CD4-positive, alpha-beta T cell treated with Interleukin-6 for 4 hours (primary cell): ENCODE measurements at places on chromosomes 2 and 18.

DNA sequence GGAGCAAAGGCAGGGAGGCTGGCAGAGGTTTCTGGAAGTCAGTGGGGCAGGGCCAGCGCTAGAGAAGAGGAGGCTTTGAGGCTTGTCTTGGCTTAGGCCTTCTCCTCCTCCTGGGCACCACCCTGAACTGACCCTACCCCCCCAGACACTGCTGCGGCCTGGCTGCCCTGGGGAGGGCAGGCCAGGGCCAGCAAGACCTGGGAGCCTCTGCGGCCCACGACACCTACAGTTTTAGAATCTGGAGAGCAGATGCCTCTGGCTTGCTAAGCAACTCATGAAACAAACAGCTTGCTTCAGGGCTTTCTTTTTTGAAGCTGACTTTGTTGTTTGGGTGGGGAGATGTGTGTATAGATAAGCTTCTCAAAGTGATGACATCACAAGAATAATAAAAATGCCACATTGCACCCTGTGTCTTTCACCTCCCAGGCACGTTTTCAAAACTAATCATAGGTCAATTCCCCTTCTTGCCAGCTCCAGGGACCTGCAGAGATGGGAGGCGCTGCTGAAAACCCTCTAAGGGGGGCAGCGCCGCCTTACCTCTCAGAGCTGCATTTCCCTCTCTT, 46.2 kb upstream of the SMAD7 start:
- DNase-seq: peak; percentile 43

- DNase-seq: no peak
These were observed 1.7 kb downstream of the EN1 start for GRCh38 chr2:118845522-118846441.

DNA sequence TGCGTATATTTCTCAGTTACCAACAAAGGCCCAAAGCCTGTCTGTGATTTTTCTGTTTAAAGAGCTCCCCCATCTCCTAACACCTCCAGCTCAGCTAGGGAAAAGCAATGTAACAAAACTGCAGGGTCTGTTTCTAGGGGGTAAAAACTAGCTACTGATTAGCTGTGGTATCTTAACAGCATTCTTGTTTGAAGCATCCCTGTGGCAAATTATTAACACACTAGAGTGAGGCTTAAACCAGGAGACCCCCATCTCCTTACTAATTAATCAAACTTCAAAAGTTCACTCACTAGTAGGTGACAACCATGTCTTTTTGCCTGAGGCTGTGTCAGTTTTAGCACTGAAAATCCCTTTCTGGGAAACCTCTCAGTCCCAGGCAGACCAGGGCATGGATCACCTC, 186.2 kb upstream of the PARD3B start:
- no peak for DNase-seq

DNA sequence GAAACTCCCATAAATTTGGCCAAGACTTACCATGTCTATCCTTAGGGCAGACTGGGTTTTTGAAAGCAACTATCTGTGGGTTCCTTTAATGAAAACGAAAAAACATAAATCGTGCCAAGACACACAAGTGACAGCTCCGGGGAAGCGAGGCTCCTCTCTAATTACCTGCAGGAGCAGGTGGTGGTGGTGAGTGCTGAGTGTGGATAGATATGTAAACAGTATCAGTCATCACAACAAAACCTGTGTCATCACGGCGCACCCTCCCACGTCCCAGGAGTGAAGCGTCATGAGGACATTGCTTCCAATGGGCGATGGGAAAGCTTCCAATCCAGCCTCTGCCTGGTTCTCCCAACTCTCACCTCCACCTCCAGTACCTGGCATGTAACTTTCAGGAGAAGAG, 31.3 kb downstream of the ACKR3 start:
- DNase-seq: no peak

DNA sequence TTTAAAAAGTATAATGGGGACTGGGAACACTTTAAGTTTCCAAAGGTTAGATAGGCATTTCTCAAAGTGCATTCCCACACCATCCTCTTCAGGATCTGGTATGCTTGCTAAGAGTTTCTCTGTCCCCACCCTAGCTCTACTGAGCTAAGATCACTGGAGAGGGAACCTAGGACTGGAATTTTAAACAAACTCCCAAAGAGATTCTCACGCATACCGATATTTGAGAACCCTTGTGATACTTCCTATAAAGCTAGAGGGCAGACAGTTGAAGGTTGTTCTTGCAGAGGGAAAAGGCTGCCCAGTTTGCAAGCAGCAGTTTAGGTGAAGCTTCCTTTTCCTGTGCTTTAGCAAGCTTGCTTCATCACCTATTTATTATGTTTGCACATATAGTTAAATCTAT, 3.6 kb downstream of the CNRIP1 start:
- no peak for DNase-seq

DNA sequence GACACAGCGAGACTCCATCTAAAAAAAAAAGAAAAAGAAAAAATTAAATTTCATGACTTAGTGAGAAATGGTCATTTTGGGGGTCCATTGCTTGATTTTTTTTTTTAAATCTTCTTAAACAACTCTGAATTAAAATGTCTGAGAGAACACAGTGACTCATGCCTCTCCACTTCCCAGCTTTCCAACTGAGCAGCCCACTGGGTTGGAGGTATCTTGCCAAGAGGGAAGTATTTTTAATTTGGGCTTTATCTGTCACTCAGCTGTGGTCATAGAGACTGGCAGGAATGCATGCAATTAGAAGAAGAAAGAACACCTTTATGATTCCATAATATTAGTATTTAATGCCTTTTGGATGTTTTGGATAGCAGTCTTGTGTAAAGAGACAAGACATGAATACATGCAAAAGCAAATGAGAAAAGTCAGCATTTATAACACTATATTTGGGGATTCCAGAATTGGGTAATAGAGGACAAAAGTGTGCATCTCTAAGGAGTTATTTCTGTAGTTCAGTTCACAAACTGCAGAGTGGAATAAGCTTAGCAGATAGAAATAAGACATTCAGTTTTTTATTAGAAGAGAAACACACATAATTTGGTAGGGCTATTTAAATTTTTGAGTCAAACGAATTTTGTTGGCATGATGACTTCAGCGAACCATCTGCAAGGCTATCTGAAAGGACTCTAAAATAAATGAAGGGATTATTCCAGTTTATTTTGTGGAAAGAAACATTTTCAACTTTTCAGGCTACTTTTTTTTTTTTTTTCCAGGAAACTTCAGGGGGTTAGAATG, 254.8 kb downstream of the TGIF1 start:
- DNase-seq: no peak

- no peak for DNase-seq
These were observed 133.0 kb upstream of the PGAP1 start for GRCh38 chr2:197059477-197059876.

DNA sequence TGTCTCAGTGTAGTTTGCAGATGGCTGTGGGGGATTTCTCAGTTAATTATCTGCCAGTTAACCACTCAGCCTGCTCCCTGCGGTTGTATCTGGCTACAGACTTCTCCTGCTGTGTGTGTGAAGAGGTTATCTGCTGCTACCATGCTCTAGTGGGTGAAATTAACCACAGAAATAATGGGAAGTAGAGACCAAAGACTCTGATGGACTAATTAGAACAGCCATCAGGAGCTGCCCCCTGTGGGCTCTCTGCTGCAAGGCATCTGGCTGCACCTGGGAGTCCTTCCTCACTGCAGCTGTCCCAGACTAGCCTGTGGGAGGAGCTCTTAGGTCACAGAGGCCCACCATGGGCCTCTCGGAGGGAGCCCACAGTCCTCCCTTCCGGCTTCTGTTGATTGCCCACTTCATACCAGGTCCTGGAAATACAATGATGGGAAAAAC, 66.6 kb downstream of the CTIF start:
- DNase-seq: no peak

DNA sequence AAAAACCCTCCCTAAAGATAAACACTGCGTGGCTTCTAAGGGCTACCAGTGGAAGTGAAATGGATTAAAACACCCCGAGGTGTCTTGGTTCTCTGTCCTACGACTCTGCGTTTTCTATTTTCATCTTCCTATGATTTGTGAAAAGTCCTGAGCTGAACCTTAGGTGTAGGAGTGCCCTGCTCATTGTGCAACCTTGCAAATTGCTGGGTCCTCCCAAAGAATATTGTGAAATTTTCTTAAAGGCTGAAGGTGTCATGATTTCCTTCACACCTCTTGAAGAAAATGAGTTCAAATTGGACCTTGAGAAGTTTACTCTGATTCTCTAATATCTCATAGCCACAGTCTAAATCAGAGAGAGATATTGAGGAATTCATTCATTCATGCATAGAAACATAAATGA, 1.8 kb upstream of the SLC19A3 start:
- no peak for DNase-seq

DNA sequence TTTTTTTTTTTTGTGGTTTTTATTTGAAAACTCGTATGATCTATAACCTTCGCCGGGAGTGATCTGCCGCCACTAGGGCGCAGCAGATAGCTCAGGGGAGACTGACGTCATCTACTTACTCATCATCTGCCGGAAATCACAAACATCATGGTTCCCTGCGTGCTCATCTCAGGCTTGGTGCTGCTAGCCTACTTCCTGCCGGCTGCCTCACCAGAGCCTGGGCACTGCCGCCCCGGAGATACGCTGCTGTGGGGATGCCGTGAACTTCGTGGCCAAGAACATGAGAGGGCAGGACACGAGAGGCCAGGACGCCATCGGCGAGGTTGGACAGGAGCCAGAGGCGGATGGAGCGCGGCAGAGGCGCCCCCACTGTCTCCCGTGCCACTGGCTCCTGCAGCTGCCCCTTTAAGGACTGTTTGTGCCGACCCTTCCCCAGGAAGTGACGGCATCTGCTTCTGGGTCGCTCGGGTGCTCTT, 68.8 kb downstream of the DOK6 start:
- DNase-seq: peak; percentile 17

GRCh38 chr18:3340015-3340681, 78.2 kb downstream of the MYL12B start:
- DNase-seq: no peak

- no peak for DNase-seq
These were observed 11.6 kb upstream of the DYNC2LI1 start for GRCh38 chr2:43762286-43762685.

- DNase-seq: no peak
These were observed 24.8 kb downstream of the SMAD4 start for GRCh38 chr18:51054764-51055163.

DNA sequence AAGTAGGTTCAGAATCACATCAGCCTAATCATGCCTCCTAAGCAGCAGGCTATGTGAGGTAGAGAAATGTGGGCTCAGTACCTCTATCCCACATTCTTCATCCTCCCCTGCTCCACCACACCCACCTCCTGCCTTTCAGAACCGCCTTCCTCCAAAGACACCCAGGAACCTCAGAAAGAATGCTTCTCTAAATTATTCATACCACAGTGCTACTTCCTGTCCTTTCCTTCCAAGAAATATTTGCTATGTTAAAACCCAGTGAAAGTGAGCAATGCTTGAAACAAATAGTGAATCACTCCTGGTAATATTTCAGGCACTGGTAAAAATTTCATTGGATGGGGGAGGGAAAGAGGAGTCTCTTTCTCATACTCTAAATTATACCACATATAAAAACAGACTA, 24.0 kb upstream of the CREB1 start:
- DNase-seq: peak; percentile 6

- peak; percentile 10 for DNase-seq
These were observed 81.5 kb upstream of the YWHAQ start for GRCh38 chr2:9712263-9712662.

GRCh38 chr2:114167799-114168198, 274.6 kb upstream of the DPP10 start:
- no peak for DNase-seq

GRCh38 chr2:99489063-99489760, 605 bp downstream of the REV1 start:
- DNase-seq: peak; percentile 56

DNA sequence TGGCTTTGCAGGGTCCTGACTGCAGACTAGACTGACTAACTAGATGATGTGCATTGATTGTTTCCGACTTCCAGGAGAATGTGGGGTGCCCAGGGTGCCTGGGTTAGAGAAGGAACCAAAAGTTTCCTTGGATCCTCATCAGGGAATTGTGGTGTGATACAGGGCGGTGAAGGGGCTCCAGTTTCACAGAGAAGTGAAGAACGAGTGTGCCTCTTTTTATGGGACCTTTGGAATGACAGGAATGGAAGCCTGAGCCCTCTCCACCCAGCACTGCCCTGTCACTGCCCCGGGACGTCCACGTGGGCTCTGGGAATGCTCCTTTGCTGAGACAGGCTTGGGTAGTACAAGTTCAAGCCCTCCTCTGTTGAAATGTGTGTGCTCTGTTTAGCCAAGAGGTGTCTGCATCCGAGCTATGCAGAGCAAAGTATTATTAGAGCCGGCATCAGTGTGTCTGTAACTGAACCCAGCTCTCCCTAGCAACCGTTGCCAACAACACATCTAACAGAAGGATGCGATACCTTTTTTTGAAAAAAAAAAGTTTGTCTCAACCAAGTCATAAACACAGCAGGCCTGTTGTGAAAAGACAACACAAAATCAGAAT, 183.6 kb downstream of the SMAD7 start:
- DNase-seq: no peak

- DNase-seq: no peak
These were observed 53.6 kb upstream of the AFF3 start for GRCh38 chr2:100195942-100196341.

- no peak for DNase-seq
These were observed 56.2 kb downstream of the CAVIN2 start for GRCh38 chr2:191790737-191791136.

GRCh38 chr2:163319006-163319405, 416.8 kb downstream of the FIGN start:
- no peak for DNase-seq

DNA sequence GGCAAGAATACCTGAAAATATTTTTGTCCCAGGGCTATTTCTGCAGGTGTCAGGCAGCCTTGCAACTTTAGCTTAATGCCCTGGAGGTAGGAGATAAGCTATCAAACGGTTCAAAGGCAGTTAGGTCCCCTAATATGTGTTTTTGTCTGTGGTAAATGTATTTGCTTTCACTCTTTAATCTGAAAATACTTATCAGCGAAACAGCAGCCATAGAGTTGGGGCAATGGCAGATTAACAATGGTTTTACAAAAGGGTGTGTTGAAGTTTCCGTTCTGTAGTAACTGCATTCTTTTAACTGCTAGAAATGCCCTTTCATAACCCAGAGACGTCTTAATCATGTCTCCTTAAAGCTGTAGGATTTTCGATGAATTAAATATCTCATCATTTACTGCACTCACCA, 265.0 kb upstream of the TRIB2 start:
- DNase-seq: peak; percentile 6

- DNase-seq: no peak
These were observed 166.9 kb upstream of the KLF7 start for GRCh38 chr2:207332480-207333212.
